LNCaP clone FGC (cell line): ENCODE measurements at places on chromosomes 5 and 9.
A peak's percentile ranks its signal among the peaks of the same experiment; 100 is the strongest.

DNA sequence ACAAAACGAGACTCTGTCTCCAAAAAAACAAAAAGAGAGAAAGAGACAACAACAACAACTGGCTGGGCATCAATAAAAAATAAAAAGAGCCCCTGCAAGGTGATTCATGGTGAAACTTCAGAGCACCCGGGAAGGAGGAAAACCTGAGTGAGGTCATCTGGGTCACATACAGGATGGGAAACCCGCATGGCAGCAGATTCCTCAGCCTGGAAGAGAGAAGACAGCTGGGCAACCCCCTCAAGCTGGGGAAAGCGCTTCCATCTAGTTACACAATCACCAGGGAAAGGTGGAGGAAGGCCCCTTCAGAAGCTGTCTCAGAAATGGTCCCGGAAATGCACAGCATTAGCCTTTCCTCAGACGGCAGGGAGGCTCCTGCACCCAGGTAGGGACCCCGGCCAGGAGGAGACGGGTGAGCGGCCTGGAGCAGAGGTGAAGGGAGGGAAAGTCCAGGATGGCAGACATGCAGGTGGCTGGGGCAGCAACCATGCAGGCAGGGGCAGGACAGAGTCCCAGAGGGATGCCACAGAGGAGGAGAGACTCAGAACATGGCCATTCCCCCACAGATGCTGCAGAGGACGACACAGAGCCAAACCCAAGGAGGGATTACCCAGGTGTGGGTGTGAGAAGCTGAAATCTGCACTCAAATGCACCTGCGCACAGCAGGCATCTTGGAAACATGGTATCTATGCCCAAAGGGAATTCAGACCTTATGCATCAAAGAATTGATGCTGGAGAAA, 29.4 kb downstream of the CAMSAP1 start:
- DNase-seq: no peak

GRCh38 chr5:98936948-98937715, 8.3 kb upstream of the CHD1 start:
- no peak for DNase-seq

DNA sequence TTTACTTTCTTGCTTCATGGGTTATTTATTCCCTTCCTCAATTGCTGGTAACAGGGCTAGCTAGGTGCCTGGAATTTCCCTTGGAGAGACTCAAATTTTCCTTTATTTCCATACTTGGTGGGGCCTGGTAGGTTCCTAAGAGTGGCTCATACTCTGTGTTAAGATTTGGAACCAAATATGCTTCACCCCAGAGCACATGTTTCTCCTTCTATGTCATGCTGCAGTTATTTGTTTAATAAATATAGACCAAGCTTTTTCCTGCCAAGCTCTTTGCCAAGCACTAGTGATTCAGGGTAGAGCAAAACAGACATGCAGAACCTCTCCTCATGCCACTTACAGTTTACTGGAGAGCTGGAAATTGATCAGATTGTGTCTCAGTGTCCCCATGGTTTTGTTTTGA, 290.3 kb upstream of the SGCD start:
- no peak for DNase-seq

- DNase-seq: no peak
Measured at GRCh38 chr5:156420665-156421064, 93.7 kb downstream of the SGCD start.

DNA sequence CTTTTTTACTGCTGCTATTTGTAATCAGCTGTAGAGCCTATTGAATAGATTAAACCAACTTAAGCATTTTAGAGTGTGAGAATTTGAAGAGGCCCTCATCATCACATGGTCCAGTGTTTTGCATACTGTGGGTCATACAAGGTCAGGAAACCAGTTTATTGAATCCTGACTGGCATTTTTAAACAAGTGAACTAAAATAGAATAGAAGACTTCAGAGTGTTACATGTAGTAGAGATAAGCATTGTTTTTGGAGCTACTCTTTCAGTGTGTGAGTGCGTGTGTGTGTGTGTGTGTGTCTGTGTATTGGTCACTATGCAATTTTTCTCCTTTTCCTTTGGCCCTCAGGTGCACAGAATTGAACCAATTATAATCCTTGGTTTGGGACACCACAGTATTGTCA, 114.4 kb downstream of the SLC28A3 start:
- no peak for DNase-seq

- no peak for DNase-seq
Measured at GRCh38 chr9:72554221-72554641, 32.8 kb downstream of the TMC1 start.

DNA sequence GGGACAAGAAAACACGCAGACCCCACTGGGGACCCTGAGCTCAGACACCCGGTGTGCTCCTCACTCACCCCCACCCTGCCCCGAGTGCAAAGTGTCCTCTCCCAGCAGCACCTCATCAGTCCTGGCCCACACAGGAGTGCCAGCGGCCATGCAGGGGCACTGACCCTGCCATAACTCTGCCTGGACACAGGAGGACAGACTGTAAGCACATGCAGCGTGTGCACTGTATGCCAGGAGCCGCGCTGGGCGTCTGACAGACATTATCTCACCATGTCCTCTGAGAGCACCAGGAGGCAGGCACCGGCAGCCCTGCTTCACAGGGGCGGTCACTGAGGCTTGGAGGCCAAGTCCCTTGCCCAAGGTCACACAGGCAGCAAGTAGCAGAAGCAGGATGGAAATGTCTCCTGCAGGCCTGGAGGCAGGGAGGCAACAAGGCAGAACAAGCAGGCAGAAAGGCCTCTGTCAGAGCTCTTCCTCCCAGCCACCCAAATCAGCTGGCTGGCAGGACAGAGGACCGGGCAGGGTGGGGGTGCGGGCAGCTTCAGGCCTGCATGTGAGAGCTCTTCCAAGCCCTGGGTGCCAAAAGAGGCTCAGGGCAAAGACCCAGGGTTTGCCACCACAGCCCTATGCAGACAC, 8.4 kb downstream of the EEIG1 start:
- no peak for DNase-seq

- DNase-seq: no peak
Measured at GRCh38 chr9:7316166-7316795, 483.3 kb downstream of the DMAC1 start.

DNA sequence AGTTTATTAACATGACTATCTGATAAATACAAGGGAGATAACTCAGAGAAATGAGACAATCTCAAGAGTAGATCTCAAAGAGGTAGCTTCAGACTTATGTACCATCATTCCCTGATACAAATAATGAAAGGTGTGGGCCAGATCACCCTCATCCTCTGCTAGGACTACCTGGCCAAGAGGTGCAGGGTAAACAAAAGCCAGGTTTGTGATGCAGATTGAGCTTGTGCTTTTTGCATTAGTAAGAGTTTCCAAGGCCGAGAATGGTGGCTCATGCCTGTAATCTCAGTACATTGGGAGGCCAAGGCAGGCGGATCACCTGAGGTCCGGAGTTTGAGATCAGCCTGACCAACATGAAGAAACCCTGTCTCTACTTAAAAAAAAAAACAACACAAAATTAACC, 8.9 kb upstream of the SPIN1 start:
- no peak for DNase-seq

GRCh38 chr5:153752890-153753289, 262.4 kb downstream of the GRIA1 start:
- no peak for DNase-seq

DNA sequence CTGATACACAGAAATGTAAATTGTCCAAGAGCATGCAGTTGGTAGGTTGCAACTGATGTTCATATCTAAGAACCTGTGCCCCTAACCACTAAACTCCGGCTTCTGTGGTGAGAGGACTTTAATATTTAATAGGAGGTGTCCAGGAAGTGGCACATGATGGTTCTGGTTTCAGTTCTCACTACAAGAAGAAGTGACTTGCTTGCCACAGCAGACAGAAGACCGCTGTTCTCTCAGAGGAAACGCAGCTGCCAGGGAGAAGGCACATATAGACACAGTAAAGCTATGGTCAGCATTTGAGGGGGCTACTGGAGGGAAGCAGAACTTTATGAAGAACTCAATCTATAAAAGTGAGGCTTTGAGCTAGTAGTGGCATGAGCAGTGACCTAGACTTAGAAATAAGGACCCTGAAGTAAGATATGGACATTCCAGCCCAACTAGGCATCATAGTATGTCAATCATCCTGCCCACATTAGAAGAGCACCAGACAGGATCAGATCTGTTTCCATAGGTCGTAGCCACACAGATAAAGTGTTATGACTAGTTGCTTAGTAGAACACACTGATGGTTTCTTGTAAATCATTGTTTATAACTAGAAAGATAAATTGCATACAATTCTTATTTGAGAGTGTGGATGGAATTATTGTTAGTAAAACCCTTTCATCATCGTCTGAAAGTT, 36.4 kb upstream of the DAB2 start:
- no peak for DNase-seq

GRCh38 chr5:42360616-42361314, 62.5 kb upstream of the GHR start:
- DNase-seq: no peak

DNA sequence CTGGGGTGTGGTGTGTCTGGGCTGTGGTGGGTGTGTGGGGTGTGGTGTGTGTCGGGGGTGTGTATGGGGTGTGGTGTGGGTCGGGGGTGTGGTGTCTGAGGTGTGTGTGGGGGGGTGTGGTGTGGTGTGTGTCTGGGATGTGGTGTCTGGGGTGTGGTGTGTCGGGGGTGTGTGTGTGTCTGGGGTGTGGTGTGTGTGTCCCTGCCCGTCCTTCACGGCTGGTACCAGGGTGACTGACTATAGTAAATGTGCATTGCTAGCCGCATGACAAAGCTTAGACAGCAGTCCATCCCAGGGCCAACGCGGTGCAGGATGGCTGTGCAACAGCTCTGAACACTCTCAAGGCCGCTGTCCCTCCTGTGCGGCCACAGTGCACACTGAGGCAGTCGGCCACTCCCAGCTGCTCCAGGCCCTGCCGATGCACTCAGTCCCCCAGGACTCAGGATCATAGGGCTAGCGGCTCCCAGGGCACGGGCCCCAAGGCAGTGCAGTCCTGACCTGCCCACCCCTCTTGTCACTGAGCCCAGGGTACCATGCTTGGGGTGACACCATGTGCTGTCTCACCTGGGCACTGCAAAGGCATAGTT, 54.0 kb downstream of the SECISBP2 start:
- DNase-seq: no peak

DNA sequence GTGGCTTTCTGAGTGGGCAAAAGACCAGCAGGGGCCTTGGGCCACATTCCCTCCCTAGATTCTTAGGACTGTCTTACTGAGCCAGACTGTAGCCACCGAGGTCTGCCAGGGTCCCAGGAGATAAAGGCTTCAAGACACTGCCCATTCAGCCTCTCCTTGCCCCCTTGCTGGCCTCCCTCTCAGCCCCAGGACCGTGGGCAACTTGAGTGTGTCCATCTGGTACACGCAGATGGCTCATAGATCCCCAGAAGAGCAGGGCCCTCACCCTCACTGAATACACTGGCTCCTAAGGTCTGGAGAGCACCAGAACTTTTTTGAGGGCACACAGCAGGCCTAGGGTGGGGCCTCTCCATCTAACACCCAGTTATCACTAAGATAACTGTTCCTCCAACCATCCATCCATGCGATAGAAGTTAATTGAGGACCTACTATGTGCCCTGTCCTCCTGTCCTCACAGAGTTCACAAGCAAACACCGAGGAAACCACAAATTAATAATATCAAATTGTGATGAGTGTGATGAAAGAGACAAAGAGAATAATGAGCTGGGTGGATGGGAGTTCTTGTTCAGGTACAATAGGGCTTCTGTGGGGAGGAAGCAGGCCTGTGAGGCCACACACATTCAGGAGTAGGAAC, 4.9 kb upstream of the PDGFRB start:
- DNase-seq: no peak

DNA sequence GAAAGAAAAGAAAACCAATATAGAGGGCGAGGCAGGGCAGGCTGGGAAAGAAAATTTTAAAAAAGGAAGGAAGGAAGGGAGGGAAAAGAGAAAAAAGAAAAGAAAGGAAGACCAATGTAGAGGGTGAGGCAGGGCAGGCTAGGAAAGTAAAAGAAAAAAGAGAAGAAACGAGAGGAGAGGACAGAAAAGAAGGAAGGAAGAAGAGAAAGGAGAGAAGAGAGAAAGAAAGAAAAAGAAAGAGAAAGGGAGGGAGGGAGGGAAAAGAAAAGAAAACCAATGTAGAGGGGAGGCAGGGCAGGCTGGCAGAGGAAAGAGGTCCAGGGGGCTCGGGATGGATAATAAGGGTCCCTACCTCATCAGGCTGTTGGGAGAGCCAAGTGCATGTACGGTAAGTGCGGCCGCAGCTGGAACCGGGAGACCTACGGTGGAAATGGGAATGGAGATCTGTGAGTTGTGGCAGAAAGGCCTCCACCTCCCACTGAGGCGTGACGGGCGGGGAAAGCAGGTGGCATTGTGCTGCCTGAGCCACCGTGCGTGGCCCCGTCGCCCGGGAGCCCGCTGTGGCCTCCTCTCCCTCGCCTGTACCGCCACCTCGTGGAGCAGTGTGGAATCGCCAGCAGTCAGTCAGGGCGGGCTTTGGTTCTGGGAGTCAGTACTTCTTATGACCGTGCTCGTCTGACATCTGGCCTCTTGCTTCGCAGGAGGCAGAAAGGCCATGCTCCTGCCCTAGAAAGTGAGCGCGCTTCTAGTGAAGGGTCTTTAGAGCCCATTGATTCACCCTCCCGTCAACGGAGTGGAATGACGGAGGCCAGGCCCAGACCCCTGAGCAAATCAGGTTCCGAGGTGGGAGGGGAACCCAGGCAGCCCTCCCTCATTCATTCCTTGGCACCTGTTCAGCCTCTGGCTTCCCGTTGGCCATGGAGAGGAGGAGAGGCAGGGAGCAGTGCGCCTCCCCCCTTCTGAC, 10.4 kb upstream of the NHP2 start:
- peak; percentile 46 for DNase-seq

GRCh38 chr9:124654431-124654830, 116.7 kb downstream of the NR6A1 start:
- DNase-seq: no peak

- no peak for DNase-seq
Measured at GRCh38 chr9:114484215-114484853, 20.9 kb downstream of the WHRN start.

- no peak for DNase-seq
Measured at GRCh38 chr5:4882186-4882585, 257.9 kb upstream of the ADAMTS16 start.
